ENCODE measurements at places on chromosomes 5 and 9.

GRCh38 chr9:37107701-37108100 lies 12.7 kb upstream of the ZCCHC7 start:
- DNase-seq = no peak

GRCh38 chr9:93081081-93081529 lies 14.9 kb upstream of the CARD19 start:
- DNase-seq = no peak

DNA sequence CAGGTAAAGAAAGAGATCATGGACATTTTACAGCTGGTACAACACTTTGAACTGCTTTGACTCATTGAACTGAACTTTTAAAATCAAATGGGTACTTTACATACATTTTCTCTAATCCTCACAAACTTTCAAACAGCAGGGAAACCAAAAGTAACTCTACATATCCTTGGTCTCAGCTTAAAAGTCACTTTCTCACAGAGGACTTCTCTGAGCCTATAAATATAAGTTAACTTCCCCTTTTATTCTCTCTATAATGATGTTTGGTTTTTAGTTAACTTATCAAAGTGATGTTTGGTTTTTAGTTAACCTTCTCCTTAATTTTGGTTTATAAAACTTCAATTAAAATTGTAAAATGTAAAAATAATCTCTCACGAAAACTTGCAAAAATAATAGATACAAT lies 209.8 kb downstream of the MCTP1 start:
- DNase-seq = no peak

DNA sequence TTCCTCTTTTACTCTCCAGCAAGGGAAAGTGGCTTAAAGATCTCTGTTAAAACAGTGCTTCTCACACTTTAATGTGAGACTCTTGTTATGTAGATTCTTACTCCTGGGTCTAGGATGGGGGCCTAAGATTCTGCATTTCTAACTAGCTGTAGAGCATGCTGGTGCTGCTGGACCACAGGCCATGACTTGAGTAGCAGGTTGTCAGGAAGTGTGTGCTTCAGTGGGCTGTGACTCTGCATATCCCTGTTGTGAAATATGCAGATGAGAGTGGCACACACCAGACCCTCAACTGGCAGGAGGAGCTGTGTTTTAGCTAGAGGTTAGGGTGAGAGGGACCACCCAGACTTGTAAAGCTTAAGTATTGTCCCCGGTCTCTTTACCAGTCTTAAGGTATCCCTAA lies 191.1 kb upstream of the DMRT1 start:
- DNase-seq = no peak

GRCh38 chr9:134336228-134336627 lies 10.0 kb downstream of the RXRA start:
- DNase-seq = no peak

DNA sequence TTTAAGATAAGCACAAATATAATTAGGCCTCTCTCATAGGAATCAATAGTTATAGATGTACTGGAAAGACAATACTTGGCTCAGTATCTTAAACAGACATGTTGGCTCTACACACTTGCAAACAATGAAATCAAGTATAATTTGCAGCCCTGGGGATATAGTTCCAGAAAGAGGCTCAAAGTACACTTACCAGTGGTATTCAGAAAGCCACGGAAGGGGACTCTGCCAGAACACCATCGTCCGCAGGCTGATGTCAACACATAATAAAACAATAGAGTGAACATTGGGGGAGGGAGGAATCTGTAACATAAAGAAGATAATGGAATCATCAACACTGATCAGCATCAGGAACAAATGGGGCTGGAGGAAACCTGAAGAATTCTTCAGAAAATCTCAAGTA lies 31.2 kb upstream of the EBF1 start:
- no peak for DNase-seq

DNA sequence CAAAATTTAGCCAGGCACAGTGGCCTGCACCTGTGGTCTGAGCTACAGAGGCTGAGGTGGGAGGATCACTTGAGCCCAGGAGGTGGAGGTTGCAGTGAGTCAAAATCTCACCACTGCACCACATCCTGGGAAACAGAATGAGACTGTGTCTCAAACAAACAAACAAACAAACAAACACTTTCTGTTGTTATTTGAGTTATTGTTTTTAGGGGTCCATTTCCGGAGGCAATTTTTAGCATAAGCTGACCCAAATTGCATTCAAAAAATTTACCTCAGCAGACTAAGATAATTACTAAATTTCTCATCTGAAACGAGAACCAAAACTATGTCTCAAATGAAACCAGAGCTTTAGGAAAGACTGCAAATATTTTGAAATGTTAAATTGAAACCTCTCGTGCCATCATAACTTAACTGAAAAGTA lies 1485.1 kb downstream of the EFNA5 start:
- DNase-seq = no peak

- no peak for DNase-seq
Measured at GRCh38 chr9:84926793-84927192, 257.3 kb downstream of the NTRK2 start.

DNA sequence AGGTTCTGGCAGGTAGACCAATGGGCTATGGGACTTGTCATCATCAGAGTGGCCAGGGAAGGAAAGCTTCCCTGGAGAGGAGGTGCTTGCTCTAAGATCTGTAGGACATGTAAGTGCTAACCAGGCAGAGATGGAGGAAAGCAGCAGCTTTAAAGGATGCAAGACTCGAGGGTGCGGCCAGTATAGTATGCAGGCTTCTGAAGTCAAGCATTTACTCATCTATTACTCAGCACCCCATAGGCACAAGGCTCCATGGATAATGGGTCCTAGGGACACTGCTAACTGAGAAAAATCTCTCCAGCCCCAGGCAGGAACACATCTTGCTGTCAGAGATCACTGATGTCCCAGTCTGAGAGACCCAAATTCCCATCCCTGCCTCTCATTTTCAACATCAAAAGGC lies 49.7 kb downstream of the WWC1 start:
- no peak for DNase-seq

DNA sequence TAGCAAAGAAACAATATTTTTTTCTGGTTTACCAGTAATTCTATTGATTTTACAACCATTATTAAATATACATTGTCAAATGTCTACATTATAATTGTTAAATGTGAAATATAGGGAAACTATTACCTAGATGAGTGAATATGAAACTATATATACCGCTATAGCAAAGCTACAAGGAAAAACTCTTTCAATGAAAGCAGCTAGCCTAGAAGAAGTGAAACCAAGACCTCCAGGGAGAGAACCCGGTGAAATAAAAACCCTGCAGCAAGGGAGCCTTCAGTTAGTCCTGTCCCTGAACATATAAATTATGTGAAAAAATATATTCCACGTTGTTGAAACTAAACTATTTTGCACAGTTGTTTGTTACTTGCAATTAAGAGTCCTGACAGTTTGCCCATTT lies 913.1 kb downstream of the EFNA5 start:
- no peak for DNase-seq

DNA sequence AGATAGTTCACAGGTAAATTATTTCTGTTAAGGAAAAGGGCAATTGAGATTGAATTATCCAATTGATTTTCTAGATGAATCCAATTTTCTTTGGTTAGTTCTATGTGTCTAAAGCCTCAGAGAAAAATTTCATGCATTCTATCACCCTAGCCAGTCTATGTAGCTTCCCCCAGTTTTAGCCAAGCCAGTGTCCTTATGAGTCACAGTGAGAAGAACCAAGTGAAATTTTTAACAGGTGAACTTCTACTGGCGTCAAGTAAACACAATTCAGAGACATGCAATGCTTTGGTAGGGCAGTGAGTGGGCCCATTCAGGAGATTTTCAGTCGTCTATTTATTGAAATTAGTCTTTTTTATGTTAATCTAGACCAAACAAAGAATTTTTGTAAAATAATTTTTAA lies 1077.4 kb upstream of the ARRDC3 start:
- DNase-seq = no peak

- DNase-seq = peak; percentile 14
Measured at GRCh38 chr5:56552612-56553268, 262.6 kb upstream of the MAP3K1 start.

DNA sequence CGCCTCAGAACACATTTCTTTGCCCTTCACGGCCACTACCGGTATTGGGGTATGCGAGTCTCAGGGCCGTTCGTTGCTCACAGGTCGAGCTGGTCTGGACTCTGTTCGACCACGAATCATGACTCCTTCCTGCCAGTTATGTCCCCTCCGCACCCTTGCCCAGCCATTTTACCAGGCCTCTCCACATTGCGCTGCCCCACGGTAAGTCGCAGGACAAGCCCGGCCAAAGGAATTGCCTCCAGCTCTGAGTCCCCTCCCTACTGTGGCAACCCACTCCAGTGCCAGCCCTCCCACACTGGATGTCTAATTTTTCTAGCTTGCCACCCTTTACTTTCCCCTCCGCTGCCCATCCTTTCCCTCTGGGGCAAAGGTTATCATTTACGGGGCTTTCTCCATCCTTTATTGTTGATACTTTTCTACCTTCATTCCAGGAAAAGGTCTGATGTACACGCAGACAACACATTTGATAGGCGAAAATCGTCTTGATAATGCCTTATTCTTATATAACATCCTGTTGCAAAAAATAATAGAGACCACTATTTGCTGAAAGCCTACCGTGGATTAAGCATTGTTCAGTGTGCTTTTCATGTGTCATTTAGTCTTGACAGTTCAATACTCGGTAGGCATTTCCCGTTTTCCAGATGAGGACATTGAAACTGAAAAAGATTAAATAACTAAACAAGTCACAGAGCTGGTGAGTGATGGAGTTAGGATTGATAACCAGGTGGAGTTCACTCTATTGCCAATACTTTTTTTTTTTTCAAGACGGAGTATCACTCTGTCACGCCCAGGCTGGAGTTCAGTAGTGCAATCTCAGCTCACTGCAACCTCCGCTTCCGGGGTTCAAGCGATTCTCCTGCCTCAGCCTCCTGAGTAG lies 958 bp upstream of the HSPA5 start:
- no peak for DNase-seq

- DNase-seq = no peak
Measured at GRCh38 chr5:100516285-100516684, 18.9 kb upstream of the FAM174A start.

- DNase-seq = no peak
Measured at GRCh38 chr9:93037476-93037971, 21.0 kb upstream of the SUSD3 start.

- no peak for DNase-seq
Measured at GRCh38 chr9:34089311-34089710, 37.2 kb downstream of the DCAF12 start.

DNA sequence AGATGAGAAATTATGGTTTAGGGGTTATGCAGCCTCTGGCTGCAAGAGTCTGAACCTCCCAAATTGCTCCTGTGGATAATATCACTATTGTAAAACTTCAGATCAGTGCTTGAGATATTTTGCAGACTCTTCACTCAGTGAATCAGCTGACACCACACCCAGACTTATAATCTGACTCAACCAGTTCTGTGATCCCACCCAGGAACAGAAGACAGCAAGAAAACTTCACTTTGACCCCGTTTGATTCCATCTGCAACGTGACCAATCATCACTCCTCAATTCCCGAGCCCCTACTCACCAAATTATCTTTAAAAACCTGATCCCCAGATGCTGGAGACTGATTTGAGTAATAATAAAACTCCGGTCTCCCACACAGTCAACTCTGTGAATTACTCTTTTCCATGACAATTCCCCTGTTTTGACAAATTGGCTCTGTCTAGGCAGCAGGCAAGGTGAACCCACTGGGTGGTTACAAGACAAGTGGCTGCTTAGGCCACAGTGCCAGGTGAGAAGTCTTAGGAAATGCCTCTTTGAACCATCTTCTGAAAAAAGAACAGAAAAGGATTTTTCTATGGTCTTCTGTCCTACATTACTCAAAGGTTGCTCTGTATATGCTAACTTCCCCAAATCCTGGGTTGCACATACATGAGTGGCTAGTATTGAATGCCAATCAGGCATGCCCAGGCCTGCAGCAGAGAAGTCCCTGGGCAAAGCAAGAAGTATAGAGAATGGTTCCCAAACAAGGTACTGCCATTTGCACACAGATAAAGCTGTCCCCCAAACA lies 588.0 kb downstream of the PRELID2 start:
- DNase-seq = no peak

DNA sequence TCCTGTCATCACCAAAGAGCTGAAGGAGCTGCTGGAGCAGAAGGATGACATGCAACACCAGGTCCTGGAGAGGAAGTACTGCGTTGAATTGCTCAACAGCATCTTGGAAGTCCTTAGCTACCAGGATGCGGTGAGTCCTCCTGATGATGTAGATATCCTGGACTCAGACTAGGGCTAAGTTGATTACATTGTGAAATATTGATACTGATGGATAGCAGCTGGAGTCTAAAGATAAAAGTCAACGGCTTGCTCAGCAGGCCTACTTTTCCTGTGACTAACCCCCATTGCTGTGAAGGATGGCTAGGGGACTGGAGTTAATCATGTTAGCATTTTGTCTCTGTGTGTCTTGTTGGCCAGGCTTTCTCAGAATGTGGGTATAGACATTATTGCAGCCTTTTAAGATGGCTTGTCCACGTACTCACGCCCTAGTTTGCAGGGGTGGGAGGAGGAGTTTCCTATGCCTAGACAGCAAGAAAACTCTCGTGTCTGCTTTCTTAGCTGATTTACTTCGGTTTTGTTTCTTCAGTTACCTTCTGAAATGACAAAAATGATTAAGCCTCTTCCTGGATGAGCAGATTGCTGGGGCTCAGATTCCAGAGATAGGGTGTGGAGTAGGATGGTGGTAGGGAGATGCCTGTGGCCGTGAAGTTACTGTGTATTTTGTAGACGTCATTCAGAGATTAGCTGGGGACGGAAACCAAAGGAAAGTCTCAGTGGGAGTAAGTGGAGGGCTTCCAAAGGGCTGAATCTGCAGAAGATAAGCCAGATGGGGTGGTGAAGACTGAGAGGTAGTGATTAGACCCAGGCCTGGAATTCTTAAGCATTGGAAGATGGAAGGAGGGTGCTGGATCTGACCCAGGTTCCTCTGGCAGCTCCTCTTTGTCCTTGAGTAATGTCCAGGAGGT lies 166.3 kb downstream of the DOCK2 start:
- peak; percentile 98 for DNase-seq

DNA sequence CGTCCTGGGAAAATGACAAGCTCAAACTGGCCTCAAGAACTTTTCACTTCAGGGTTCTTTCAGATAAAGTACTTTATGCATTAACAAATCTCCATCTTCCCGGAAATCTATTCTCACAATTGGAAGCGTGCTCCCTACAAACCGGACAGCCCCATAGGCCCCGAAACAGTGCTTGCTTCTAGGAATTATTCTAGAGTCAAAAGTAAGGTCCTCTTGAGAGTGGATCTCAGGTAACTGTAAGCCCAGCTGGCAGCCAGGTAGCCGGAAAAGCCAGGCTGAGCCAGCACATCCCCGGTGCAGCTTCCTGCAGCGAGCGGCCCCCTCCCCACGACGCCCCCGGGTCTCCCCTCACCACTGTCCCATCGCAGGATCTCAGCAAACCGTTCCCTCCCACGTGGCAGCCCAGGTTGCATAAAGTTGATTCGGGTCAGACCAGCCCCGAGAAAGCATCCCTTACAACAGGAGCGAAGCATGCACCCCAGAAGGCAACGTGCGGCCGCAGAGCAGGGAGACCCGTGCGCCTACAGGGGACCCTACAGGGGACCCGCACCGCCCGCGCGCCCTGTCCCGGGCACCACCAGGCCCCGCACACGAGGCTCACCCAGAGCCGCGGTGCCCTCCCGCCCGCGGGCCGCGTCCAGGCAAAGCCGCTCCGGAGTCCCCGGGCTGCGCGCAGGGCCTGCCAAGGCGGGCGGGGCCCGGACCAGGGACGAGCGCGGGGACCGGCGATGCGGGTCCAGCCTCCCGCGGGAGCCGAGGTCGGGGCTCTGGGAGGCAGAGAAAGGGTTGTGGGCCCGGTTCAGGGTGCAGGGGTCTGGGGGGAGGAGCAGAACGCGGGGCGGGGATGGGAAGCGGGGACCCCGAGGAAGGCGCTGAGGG lies 920 bp downstream of the LPCAT1 start:
- DNase-seq = no peak

Measured in GM04503 (cell line).